ENCODE measurements at places on chromosomes 2 and 18.

- no peak for DNase-seq
These were observed 92.8 kb upstream of the MSH2 start for GRCh38 chr2:47309952-47310800.

- no peak for DNase-seq
These were observed 75.2 kb upstream of the NRP2 start for GRCh38 chr2:205607146-205607545.

DNA sequence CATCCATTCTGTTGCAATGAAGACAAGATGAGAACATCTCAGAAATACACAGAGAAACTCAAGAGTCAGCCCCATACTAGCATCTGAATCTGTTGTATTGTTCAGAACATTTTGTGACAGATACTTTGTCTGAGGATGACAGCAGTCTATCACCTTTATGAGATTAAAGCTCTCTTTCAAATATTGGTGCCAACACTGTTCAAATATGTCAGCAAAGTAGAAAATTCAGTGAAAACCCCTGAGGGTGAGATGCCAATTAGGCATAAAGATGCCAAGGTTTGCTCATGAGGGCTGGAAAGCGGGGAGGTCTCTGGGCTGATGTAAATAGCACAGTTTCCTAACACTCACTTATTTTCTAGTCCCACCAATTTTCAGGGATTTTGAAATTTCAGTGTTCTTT, 1054.2 kb upstream of the CRIM1 start:
- DNase-seq = no peak

DNA sequence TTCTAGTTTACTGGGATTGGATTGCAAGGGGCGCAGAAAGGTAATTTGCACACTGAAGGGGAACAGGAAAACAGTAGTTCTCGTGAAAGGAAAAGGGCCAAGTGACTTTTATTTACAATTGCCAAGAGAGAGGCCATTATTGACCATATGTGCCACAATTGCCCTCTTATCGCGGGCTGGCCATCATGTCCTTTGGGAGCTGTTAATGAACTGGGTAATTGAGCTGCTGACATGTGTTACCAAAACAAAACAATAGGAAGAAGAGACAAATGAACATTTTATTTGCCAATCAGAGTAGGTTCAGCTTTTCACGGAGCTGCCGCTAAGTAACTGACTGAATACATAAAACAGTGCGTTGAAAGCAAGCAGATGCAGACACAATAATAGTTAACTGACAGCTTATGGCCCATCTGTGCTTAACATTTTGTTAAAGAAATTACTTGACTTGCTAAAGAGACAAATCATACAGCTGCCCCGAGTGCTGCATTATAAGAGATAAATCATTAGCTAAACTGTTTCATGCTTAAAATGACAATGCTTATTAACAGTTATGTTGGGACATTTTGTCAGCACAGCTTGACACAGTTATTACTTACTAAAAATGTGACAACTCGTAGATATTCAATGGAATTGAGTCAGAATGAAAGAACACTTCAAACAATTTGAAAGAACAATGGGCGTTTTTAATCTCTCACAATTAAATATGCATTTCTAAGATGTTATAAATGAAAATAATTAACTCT, 57.5 kb downstream of the PAX3 start:
- DNase-seq = peak; percentile 85

DNA sequence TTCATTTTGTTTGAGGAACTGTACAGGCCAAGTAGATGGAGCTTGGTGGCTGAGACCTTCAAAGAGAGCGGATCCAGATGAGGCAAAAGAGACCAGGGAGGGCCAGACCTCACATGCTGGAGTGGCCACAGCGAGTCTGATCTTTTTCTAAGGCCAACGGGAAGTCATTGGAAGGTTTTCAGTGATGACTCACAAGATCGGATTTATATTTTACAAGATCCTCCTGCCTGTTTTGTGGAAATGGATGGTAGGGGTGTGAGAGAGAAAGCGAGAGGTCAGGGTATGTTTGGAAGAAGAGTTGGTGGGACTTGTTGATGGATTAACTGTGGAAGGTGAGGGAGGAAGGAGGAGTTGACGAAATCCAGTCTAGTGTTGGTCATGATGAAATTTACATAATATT, 44.6 kb upstream of the TUBA3D start:
- DNase-seq = no peak

GRCh38 chr2:32482471-32482870, 125.6 kb downstream of the BIRC6 start:
- no peak for DNase-seq

GRCh38 chr2:219182331-219183150, 4.5 kb downstream of the RETREG2 start:
- DNase-seq = no peak

DNA sequence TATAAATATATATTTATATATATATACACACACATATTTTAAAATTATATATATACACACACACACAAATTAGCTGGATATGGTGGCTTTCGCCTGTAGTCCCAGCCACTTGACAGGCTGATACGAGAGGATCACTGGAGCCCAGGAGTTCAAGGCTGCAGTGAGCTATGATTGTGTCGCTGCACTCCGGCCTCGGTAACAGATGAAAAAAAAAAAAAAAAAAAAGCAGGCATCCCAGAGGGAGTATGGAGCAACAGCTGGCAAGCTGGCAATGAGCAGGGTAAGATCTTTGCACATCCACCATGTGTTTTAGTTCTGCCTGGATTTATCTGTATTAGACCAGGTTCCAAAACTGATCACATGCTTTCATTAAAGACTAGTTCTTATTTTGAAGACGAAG, 170.1 kb downstream of the MAP2 start:
- DNase-seq = peak; percentile 44

- no peak for DNase-seq
These were observed 189.2 kb downstream of the SMAD7 start for GRCh38 chr18:48761582-48761981.

DNA sequence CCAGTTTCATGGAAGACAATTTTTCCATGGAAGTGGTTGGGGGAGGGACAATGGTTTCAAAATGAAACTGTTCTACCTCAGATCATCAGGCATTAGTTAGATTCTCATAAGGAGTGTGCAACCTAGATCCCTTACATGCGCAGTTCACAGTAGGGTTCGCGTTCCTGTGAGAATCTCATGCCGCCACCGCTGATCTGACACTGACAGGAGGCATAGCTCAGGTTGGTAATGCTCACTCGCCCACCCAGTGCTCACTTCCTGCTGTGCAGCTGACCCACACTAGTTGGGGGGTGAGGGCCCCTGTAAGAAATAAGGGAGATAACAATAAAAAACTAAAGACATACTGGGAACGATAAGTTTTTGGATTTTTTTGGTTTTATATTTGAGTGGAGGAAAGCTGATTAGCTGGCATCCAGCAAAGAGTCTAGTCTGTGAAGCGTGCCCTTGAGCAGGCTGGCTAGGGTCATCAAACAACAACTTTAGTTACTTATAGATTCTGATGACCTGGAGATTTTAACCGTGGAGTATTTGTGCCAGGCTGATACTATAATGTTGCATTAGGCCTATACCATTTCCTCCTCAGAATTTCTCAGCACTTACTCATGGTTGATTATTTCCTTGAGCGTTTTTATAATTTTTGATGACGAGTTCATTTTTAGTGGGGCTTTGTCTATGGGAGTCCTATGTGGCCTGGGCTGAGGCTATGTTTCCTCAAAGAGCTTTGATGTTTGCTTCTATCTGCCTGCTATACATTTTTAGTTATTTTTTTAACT, 6.3 kb upstream of the MCFD2 start:
- no peak for DNase-seq

GRCh38 chr2:140734992-140735391, 1395.8 kb downstream of the LRP1B start:
- DNase-seq = peak; percentile 15

GRCh38 chr2:149568138-149568537, 19.4 kb downstream of the MMADHC start:
- DNase-seq = no peak

- DNase-seq = no peak
These were observed 38.5 kb downstream of the CNTNAP5 start for GRCh38 chr2:124063596-124063995.

GRCh38 chr2:54528311-54528955, 72.3 kb downstream of the SPTBN1 start:
- no peak for DNase-seq
